ENCODE measurements at places on chromosomes 3 and 15.
A peak's percentile ranks its signal among the peaks of the same experiment; 100 is the strongest.

DNA sequence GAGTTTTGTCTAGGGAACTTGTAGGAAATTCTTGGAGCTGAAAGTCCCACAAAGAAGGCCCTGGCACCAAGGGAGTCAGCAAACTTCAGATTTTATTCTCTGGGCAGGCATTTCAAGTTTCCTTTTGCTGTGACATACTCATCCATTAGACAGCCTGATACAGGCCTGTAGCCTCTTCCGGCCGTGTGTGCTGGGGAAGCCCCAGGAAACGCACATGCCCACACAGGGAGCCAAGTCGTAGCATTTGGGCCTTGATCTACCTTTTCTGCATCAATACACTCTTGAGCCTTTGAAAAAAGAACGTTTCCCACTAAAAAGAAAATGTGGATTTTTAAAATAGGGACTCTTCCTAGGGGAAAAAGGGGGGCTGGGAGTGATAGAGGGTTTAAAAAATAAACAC is 15.0 kb downstream of the TIGIT start:
- DNase-seq: no peak

- DNase-seq: no peak
These were observed 13.8 kb downstream of the SQOR start for GRCh38 chr15:45648521-45649200.

GRCh38 chr3:113179235-113179824 is 32.0 kb upstream of the BOC start:
- no peak for DNase-seq

- DNase-seq: no peak
These were observed 210.0 kb upstream of the PPP2R3A start for GRCh38 chr3:135755330-135756105.

DNA sequence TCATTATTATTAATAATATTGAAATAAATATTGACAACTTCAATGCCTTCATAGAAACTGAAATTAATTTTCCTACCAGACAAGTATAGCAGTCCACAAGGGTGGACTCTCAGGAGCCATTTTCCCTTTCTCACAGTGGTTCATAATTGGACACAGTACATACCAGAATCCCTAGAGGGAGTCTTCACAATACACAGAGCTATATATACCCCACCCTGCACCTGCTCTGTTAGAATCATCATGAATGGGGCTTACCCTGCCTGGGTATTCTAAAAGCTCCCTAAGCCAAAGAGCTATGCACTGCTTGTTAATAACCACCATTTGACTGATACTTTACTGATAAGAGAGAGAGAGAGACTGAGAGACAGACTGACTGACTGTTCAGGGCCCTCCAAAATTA is 134.9 kb downstream of the FEZF2 start:
- no peak for DNase-seq

- DNase-seq: no peak
These were observed 38.7 kb upstream of the MAGEF1 start for GRCh38 chr3:184750349-184751083.

- DNase-seq: no peak
These were observed 2.5 kb downstream of the FOXL2NB start for GRCh38 chr3:138949445-138950005.

- DNase-seq: no peak
These were observed 418.2 kb upstream of the NR2F2 start for GRCh38 chr15:95912280-95912625.

DNA sequence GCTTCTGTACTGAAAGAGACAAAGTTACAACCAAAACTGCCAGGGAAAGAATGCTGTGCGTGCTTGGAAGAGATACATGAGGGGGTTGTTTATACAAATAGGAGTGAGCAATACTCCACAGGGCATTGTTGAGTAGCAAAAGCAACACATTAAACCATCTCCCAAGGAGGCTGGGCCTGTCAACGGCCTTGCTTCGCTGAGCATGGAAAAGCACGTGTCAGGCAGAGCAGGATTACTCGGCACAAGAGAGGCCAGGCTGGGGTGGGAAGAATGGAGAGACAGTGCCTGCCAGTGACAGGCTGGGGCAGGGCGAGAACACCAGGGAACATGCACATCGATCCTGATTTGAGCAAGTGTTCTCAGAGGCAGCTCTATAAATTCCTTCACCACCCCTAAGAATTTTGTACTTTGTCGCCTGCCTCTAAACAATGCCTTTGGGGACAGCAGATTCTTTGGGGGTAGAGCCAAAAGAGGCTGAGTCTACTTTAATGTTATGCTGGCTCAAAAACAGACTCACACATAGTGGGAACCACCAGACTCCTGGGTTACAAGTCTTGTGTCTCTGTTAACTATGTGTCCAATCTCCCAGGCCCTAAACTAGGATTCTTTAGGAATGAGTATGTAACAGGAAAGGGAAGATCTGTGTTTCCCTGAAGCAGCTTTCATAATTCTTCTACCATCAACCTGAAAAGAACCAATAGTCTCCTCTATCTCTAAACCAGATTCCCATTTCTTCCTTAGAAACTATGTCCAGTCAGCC is 67.2 kb downstream of the LIPC start:
- DNase-seq: peak; percentile 83

- no peak for DNase-seq
These were observed at the start of gene HDGFL3 for GRCh38 chr15:83207660-83208366. Gene HDGFL3, minus strand, starts transcription at chr15:83207823. Its CDS starts 409 bp downstream, at chr15:83207414.

DNA sequence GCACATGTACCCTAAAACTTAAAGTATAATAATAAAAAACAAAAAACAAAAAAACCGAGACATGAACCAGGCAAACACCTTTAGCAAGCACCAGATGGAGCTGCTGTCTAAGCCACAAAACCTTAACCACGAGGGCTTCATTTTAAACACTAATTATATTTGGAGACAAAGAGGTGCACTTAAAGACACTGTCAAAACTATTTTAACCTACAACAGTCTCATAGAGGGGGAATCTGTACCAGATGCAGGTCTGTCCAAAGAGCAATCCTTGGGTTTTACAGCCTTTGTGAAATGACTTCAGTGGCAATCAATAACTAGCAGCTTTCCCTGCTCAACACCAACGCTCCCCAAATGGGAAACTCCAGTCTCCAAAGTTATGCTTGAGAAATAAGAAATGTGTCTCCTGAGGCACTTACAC is 115.7 kb upstream of the TSPAN3 start:
- no peak for DNase-seq

DNA sequence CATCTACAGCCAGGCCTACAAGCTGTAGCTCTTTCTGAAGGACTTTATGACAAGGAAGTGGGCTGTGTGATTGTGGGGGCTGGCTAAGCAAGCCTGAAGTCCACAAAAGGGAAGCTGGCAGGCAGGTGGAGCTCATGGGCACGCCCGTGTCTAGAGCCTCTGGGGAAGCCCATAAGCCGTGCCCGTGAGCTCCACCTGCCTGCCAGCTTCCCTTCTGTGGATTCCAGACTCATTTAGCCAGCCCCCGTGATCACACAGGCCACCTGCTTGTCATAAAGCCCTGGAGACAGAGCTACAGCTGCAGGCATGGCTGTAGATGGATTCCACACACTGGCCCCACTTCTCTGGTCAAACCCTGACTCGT is 15.2 kb downstream of the EFCC1 start:
- no peak for DNase-seq

- no peak for DNase-seq
These were observed 29.5 kb downstream of the AGTR1 start for GRCh38 chr3:148727231-148727630.

DNA sequence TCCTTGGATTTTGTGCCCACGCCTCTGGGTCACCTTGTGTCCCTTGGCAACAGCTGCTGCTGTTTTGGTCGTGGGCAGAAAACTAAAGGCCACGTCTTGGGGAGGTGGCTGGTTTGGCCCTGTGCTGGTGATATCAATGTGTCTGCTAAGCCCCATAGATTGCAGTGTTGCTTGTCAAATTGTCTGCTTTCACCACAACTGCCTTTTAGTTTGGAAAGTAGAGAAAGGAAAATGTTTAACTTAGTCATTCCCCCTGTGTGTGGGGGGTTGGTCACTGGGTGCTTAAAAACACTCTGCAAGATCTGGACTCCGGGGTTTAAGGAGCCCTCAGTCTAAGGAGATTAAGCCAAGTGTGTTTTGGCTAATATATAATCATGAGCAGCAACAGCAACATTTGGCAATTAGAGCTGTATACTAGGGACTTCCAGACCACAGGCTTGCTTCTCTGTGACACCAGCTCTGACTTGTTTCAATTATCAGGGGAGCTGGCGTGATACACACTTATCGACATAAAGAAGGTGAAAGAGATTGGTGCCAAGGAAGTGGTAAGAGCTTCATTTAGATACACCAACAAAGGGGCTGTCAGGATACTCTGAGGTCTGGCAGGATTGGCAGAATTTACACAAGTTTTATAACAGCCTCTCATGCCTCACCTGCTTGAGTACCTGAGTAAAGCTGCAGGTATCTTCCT is 3.5 kb downstream of the SMAD3 start:
- DNase-seq: no peak

- no peak for DNase-seq
These were observed 39.5 kb downstream of the TIGIT start for GRCh38 chr3:114333180-114333922.

GRCh38 chr15:51641490-51642130 is 19.0 kb upstream of the DMXL2 start:
- DNase-seq: no peak
